ENCODE measurements at places on chromosomes 1 and 21.

DNA sequence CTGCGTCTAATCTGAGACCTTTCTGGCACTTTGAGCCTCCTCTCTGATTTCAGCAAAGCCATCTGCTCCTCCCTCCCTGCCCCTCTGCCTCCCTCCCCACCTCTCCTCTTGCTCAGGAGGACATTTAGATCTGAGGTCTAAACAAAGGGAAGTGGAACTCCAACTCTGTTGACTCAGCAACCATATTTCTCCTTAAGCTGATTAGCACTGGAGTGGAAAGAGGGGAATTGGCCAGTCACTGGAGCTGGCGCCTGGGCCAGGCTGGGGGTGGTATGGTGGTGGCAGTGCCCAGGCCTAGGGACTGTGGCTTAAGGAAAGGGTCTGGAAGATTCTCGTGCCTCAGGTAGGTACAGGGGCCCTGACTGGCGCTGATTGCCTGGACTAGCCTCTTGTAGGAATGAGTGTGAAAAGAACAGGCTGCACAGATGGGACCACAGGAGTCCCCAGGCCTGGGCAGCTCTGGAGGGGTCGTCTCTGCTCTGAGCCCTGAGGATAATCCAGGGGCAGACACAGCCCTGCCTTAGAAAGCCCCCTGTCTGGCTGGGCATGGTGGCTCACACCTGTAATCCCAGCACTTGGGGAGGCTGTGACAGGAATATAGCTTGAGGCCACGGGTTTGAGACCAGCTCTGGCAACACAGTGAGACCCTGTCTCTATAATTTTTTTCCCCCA, 11.9 kb downstream of the SH2D2A start:
- no peak for DNase-seq

- no peak for DNase-seq
These were observed 14.4 kb downstream of the PHLDA3 start for GRCh38 chr1:201454608-201455007.

GRCh38 chr1:232704694-232705680, 75.1 kb upstream of the SIPA1L2 start:
- peak; percentile 25 for DNase-seq

GRCh38 chr1:28973596-28974421, 59.4 kb downstream of the EPB41 start:
- DNase-seq: no peak
